ENCODE measurements at places on chromosomes 13 and 19. TPM values are rescaled to one million over a fixed set of nuclear protein-coding genes. Genes with fewer than 3 reads are reported as not detected.

ZSCAN1 gene
- total RNA-seq: 7.6 TPM

- DNase-seq: peak; percentile 50
Measured at GRCh38 chr19:30132343-30133075, 190.5 kb downstream of the URI1 start.

DNA sequence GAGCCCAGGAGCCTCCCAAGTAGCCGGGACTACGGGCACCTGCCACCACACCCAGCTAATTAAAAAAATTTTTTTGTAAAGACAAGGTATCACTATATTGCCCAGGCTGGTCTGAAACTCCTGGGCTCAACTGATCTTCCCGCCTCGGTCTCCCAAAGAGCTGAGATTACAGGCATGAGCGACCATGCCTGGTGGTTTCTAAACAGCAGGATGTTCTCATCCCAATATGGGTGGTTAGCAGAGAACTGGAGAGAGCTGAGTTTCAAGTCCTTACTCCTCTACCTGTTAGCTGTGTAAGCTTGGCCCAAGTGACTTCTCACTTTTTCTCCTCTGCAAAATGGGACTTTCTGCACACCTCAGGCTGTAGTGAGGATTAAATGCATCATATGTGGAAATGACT lies 8.0 kb downstream of the TMEM91 start:
- no peak for DNase-seq

DNA sequence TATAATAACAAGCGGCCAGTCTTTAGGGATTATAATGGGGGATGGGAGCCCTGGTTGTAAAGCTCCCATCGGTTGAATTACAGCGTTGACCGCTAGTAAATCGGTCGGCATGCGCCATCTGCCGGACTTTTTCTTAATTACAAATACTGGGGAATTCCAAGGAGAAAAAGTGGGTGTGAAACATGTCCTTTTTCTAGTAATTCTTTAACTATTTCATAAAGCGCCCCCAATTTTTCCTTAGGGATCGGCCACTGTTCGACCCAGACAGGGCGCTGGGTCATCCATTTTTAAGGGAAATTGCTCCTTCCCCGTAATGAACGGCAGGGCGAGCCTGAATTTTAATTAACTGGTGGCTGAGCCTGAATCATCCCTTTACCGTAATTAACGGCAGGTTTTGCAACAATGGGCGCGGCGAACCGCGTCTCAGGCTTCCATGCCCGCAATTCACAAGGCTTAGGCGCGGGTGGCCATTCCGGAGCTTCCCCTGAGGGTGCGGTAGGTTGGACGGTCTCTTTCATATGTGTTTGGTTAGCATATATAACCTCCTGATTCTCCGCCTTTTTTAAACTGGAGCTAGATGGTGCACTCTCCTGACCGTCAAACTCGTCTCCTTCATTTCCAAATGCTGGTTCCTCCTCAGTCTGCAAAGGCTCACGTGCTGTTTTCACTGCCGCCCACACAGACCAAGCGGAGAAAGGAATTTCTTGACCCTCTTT lies 30.2 kb upstream of the EVI5L start:
- DNase-seq: peak; percentile 76

Measured in neural crest cell (in vitro differentiated cells).